ENCODE measurements at places on chromosomes 7 and 10.
A peak's percentile ranks its signal among the peaks of the same experiment; 100 is the strongest.

- DNase-seq, result peak; percentile 49
Observed at GRCh38 chr10:70652761-70653657, 19.3 kb upstream of the ADAMTS14 start.

DNA sequence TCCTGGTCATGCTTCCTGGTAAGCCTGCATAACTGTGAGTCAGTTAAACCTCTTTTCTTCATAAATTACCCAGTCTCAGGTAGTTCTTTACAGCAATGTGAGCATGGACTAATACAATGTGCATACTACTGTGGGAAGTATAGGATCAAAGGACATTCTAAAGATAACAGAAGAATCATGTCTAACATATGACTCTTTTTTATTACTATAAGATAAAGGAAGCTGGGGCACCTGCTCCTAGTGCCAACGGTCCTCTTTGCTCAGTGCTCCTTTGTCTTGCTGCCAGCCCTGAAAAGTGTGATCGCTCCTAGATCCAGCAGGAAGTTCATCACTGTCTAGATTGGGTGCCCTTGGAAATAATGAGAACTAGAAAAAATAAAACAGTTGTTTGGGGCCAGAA is 143.3 kb upstream of the NOBOX start:
- no peak for DNase-seq

GRCh38 chr10:11215471-11215870 is 197.8 kb downstream of the CELF2 start:
- no peak for DNase-seq

DNA sequence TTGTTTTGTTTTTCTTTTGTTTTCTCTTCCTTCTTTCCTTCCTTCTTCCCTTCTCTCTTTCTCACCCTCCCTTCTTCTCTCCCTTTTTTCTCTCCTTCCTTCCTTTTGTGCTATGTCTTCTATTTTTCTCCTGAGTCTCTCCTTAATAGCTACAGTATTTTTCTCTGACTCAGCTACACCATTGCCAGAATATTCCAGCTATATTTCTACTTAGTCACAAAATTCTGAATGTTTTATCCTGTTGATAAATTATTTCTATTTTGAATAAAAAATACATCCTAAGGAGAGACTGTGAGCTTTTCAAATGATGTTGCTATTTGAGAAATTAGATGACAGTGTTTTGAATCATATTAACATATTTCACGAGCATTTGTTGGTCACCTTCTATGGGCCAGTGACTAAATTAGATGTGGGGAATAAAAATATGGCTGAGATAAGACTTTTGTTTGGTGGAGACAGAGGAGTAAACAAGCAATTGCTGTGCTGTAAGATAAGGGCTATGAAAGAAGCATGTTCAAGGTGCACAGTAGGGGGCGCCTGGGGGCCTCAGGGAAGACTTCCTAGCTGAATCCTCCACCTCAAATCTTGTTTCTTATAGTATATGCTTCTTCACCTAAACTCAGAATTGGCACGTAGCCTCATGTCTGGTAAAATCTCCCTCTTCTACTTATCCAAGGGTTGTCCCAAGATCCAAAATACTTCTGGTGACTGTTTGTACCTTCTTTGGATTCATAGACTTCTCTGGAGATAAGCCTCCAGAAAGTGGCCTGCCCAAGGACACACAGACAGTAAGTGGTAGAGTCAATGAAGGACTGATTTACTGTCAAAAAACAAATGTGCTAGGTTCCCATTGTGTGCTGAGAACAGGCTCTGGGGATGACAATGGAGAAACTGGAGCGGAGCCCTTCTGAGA is 115.5 kb upstream of the CREB5 start:
- DNase-seq, result no peak

DNA sequence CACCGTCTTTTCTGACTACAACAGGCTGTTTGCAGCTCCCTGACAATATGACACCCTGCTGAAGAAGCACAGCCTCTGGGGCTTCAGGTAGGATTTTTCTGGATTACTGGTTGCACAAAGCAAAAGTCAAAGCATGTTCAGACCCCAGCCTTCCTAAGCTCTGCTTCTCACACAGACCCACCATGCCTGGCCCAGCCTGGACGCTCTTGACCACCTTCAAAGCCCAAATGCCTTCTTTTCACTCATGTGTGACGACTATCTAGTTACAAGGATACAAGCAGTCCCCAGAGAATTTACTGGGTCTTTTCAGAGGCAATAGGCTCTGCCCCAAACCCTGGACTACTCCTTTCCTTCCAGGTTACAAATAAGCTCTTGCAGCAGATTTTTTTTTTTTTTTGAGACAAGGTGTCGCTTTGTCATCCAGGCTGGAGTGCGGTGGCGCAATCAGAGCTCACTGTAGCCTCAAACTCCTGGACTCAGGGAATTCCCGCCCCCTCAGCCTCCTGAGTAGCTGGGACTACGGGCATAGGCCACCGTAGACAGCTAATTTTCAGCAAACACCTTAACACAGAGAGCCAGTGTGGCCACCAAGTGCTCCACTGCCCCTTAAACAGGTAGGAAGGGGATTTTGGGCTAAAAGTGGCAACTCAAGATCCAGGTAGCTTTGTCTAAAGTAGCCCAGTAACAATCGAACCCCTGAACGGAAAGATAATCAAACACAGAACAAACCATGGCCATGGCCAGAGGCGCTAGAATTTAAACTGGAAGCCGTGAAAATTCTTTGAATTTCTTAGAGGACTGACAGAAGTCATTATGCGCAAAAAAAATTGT is 16.2 kb downstream of the SVIL start:
- peak; percentile 80 for DNase-seq

DNA sequence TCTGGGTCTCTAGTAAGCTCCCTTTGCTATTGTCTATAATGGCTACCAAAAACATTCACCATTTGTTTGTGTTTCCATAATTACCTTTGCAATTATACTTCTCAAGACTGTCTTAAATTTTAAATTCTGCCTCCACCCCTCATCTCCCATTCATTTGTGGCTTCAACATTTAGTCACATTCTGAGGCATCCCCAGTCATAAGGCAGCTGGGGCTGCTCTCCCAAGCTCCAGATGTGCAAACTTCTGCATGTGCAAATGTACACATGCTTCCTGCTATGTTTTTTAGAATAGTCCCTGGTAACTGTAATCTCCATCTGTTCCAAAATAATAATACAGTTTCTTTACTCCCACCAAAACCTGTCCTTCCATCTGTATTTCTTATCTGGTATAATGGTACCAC is 97.3 kb downstream of the CDK6 start:
- no peak for DNase-seq

DNA sequence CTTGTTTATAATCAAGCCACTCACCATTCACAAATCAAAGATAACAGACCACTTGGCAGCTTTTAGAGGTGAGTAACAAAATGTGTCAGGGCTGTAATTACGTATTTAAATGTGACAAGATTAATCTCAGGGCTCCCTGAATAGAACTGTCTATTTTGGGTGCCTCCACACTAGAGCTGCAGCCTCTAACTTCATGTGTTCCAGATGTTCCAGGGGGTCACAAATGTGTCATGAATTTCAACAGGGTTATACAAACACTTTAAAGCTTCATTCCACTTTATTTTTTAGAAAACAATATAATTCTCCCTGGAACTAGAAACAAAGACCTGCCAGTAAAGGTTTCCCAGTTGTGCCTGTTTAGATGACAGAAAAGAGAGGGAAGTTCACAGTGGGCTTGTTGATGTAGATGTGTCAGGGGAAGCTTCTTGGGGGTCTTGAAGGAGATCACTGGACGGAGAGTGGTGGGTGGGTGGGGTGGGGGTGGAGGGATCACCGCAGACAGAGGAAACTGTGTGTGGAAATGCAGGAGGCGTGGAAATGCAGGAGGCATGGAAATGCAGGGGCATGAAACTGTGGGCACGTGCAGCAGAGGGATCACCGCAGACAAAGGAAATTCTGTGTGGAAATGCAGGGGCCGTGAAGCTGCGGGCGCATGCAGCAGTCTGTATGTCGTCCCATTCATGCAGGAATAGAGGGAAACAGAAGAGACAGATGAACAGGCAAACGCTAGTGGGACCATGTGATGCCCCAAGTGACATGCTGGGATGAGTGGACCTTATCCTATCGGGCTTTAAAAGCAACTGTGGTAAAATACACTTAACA is 42.0 kb upstream of the TRIL start:
- DNase-seq, result no peak

GRCh38 chr7:50446542-50446960 is 3.6 kb downstream of the FIGNL1 start:
- no peak for DNase-seq

GRCh38 chr7:1931256-1931950 is 261.3 kb downstream of the ELFN1 start:
- no peak for DNase-seq

GRCh38 chr10:47025540-47026300 is 114.5 kb downstream of the PTPN20 start:
- peak; percentile 63 for DNase-seq

DNA sequence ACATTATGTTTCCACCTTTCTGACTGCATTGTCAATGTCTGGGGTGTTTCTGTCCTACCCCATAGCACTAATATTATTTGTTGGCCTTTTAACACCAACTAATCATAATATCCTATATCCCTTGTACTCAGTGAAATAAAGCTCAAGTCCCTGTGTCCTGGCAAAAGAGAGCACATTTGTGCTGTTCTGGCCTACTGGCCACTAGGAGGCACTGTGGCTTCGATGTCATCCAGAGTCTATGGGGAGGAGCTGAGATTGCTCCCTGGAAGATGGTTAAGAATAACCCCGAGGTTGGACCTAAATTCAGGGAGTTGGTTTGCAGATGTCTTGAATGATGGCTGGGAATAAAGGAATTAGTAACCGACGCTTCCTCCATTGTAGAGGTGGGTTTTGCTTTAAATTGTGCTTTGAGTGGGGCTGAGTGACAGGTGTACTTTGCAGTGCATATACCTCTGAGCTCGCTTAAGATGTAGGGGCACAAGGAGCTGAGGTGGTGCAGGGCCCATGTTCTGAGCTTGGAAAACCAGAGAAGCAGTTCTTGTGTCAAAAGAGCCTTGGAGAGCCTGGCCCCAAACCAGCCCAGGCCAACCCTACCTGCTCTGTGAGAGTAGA is 191.2 kb upstream of the PRSS1 start:
- peak; percentile 25 for DNase-seq

- DNase-seq, result no peak
Observed at GRCh38 chr7:149477494-149478443, 16.9 kb upstream of the ZNF777 start.

GRCh38 chr10:103921750-103922195 is 3.8 kb upstream of the STN1 start:
- no peak for DNase-seq

- DNase-seq, result no peak
Observed at GRCh38 chr10:72612203-72612826, 13.6 kb downstream of the MICU1 start.

All from psoas muscle (tissue), 8 donors.